T-cell (primary cell): ENCODE measurements at places on chromosomes 16 and 17.
A peak's percentile ranks its signal among the peaks of the same experiment; 100 is the strongest.

- no peak for DNase-seq
These were observed 842 bp downstream of the MRPL10 start for GRCh38 chr17:47830396-47831002.

DNA sequence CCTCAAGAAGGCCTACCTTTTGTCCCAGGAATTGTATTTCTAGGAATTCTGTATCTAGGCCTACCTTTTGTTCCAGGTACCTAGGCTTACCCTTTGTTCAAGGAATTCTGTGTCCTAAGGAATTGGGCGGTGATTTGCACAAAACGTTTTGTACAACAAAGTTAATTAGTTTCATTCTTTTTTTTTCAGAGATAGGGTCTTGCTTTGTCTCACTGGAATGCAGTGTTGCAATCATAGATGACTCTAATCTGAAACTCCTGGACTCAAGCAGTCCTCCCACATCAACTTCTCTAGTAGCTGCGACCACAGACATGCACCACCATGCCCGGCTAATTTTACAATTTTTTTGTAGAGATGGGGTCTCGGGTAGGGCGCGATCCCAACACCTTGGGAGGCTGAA is 7.0 kb downstream of the CDR2L start:
- DNase-seq, result no peak

DNA sequence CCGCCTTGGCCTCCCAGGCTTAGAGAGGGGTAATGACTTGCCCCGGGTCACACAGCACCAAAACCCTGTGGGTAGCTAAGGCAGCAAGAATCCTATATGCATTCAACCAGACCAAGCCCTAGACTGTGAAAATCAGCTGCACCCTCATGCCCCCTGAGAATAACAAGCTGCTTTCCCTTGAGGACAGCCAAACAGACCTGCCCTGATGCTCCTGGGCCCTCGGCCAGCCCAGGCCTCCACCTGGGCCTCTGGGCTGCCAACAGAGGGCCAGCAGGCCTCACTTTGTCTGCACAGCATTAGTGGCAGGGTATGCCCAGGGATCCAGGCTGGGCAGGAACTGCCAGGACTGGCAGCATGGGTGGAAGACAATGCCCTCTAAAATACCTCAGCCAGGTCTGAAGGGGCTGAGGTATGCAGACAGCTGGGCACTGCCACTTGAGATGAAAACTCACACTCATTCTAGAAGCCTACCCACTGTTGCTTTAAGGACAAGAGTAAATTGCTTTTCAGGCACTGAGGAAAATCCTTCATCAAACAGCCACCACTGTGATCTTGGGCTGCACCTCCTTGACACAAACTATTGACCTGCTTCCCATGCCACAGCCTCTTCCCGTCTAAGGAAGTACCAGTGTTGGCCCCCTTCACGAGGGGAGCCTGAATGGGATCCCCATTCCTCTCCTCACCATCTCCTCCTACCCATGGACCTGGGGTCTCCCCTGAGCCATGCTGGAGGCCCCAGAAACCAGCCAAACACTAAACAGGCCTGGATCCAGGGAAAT is 8.8 kb downstream of the ST3GAL2 start:
- DNase-seq, result no peak

DNA sequence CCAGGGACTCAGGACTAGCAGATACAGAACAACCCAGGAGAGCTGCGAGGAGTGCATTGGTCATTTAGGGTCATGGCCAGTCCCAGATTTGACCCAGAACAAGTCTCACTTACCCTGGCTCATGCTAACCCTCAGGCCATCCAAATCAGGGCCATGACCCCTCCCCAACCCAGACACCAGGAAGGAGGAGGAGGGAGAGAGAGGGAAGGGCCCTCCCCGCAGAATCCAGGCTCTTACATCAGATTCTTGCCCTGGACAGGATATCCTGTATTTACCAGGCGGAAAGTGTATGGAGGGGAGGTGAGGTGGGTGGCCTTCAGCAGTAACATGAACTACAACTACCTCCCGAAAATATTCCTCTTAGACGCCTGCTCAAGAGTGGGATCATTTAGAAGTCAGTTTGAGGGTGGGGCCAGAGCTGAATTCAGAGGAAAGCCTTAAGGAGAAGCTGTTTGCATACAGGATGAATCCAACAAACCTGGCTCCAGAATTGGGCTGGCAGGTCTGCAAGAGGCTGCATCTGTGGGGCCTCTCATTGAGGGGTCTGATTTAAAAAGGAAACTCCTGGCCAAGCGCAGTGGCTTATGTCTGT is 2.1 kb downstream of the VAT1 start:
- no peak for DNase-seq

- peak; percentile 57 for DNase-seq
These were observed 51.3 kb downstream of the ZFP90 start for GRCh38 chr16:68590201-68590994.

DNA sequence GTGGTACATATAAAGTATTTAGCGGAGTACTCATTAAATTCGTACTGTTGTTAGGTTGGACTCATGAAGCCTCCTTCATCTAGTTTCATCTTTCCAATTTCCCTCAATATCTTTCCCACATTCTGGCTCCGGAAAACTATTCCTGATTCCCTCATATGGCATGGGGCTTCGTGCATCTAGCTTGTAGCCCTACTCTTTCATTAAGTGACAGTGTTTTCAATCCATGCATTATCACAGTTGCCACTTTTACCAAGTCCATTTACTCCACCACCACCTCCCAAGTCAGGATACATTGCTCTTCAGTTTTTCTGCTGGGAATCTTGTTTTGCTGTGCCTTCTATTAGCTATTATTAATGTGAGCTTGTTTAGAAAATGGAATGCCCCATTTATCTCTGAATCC is 1032.1 kb upstream of the RBFOX1 start:
- no peak for DNase-seq

DNA sequence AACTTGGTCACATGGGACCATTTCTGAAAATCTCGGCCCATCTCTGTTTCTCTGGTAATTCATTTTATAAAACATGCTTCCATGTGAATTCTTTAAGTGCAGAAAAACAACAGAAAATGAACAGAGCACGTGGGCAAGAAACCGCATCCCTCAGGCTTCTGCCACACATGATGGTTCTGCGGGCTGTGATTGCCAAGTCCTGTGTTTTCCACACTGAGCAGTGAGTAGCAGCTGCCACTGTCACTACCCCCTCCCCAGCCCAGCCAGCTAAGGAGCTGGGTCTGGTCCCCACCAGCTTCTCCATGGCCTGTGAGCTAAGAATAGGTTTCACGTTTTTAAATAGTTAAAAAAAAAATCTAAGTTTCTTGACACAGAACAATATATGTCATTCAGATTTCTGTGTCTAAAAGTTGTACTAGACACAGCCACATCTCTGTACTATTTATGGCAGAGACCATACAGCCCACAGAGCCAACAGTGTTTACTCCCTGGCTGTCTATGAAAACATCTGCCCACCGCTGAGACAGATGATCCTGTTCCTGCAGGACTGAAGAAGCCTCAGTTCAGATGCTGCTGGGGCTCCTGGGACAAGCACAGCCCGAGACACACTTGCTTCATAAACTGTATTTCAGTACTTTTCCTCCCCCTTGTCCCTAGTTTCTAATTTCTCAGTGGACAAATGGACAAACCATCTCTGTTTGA is 41.5 kb downstream of the USP22 start:
- DNase-seq, result no peak

DNA sequence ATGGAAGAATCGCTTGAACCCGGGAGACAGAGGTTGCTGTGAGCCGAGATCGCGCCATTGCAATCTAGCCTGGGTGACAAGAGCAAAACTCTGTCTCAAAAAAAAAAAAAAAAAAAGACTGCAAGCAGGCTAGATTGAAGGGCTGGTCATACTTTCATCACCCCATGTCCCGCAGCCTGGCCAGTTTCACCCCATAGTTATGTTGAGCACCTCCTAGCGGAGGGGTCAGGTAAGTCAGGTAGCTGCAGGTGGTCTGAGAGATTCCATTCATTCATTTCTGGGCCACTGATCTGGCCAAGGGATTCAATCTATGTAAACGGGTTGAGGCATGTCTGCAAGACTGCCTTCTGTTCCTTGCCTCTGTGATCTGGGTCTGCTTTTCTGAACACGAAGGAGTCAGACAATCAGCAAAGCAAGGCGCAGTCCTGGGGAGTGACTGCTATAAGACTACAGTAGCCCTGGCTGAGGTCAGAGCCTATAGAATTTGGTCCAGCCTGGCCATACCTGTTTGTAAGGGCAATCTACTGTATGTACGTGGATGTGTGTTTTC is 23.6 kb upstream of the BPTF start:
- no peak for DNase-seq

DNA sequence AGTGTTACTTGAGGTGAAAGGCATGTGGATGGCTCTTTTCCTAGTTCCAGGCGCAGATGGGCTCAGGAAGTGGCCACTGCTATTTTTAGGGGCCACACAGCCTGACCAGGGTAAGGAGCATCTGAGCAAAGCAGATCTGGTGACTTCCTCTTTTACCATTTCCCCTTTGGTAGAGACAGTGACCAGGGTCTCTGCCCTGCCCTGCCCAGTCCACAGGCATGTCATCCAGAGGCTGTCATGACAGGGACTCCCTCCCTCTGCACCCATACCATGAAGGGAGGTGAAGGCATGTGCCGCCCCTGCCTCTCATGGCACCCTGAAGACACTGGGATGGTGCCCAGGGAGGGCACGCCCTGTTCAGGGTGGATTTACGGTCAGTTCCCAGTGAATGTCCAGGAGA is 2.2 kb downstream of the PLA2G15 start:
- DNase-seq, result no peak

DNA sequence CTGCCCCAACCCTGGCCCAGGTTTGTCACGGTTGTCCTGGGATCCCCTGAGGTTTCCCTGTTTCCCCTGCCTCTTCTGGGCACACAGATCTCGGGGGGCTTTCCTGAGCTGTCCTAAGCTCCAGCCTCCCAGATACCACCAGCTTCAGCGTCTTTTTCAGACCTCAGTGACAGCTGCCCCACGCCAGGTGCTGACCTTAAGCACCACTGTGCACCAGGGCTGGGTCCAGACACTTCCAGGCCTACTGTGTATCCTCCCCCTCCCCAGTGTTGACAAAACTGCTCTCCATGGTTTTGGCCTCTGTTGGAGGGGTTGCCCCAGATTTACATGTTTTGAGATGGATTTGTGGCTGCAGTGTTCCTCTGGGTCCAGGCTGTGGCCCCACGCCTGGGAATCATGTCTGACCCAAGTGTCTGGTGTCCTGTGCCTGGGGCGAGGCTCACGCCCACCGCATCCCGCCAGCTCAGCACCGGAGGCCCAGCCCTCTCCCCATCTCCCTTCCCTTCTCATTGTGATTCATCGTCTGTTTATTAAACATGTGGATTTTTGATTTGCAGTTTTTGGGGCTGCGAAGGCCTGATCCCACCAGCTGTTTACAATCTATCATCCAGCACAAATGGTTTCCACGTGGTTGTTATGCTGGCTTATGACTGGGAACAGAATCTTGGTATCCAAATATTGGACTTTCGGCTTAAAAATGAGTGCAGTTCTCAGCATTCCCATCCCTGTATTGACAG is 82.1 kb downstream of the METRNL start:
- no peak for DNase-seq

DNA sequence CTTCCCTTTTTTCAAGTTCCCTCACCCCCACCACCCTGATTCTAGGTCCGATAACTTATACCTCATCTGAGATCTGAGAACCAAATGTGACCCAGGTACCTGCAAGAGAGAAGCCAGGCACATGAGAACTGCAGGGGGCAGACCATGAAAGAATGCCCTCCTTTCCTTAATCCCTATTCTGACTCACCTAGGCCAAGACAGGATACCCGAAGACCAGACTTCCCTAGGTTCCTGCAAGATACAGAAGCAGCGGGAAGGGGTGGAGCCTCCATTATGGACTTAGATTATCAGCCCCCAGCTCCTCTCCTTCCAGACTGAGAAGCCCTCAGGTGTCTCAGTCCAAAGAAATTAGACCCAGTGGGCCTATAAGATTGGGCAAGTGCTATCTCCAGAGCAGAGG is 2.1 kb downstream of the KCNAB3 start:
- DNase-seq, result no peak

DNA sequence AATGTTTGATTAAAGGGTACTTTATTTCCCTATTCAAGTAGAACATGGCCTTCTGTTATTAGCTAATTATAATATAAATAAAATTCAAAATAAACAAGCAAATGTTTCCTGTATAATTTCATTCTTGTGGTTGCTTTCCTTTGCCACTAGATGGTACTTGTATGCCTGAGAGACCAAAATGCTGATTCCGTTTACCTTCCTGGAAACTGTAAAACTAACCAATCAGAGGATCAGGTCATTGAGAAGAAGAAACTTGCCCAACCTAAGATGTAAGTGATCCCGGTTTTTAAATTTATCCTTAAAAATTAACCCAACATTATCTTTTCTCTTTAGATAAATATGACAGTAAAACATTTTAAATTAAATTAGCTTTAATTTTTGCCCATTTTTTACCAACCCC is 8.1 kb upstream of the ABCA5 start:
- no peak for DNase-seq

- peak; percentile 89 for DNase-seq
These were observed at the start of gene DDX42 for GRCh38 chr17:63774141-63774968. Gene DDX42 (plus strand): TSS chr17:63774170. CDS start chr17:63787050, 12,880 bp downstream.

DNA sequence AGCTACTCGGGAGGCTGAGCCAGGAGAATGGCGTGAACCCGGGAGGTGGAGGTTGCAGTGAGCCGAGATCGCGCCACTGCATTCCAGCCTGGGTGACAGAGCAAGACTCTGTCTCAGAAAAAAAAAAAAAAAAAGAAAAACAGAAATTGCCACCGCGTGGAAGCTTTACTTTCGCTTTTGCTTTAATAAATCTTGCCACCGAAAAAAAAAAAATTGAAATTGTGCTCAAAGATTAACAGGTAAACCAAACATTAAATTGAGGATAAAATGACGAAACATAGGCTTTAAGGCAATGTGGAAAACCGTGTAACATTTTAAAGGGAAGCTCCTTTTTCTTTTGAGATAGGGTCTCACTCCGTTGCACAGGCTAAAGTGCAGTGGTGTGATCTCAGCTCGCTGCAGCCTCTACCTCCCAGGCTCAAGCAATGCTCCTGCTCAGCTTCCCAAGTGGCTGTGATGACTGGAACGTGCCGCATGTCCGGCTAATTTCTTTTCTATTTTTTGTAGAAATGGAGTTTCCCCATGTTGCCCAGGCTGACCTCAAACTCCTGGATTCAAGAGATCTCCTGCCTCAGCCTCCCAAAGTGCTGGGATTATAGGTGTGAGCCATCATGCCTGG is 40.1 kb downstream of the ZNF276 start:
- no peak for DNase-seq

DNA sequence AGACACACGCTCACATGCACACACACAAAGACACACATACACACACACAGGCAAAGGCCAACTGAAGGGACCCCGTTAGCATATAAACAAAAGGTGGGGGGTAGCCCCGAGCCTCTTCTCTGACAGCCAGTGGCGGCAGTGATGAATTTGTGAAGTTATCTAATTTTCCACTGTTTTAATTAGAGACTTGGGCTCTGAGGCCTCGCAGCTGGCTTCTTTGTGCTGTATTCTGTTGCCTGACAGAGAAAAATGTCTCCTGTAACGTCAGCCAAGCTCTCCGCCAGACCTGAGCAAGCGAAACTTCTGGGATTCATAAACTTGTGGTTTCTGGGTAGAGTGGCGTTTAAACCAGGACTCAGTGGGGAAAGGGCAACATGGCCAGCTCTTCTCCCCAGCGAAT is 113.9 kb upstream of the FOXF1 start:
- no peak for DNase-seq
